CD4-positive, alpha-beta T cell (primary cell): ENCODE measurements at places on chromosomes 6 and 20.

DNA sequence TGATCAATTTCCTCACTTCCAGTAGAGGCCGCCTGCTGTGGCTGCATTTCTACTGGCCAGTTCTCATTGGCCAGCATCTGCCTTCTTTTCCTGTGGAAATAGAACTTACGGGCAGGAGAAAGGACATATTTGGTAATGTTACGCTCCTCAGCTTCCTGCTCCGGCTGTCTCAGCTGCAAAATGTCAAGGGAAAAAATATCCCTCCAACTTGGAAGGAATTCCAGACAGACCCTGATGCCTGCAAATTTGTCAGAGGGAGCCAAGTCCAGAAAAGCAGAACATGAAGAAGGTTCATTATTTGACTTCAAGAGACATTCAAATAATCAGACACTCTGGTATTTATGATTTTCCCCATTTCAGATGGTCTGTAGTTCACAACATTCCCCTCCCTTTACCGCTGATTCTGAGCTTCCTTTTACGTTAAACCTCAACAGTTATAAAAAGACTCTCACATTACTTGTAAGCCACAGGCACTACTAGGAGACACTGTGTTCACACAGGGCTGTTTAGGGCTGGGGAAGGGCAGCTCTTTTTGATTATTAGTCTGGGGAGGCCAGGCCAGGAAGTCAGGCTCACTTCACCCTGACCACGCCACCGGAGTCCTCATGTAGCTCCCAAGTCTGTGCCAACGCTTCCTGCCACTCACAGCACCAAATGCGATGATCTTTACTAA, 179.6 kb upstream of the CCN2 start:
- DNase-seq = no peak

DNA sequence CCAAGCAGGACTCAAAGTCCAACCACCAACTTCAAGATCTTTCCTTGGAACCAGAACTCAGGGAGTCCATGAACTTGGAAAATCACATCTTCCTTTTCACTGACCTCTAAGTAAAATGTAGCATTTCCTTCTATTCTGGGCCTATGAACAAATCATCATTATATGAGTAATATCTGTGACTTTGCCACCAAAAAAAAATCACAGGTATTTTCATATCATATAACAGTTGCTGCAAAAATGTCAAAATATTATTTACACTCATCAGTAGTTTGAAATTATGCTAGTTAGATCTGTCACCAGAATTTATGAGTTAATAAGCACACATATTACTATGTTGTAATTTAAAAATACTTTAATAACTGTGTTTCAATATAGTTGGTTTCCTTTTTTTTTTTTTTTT, 27.3 kb upstream of the TLDC2 start:
- DNase-seq = no peak

DNA sequence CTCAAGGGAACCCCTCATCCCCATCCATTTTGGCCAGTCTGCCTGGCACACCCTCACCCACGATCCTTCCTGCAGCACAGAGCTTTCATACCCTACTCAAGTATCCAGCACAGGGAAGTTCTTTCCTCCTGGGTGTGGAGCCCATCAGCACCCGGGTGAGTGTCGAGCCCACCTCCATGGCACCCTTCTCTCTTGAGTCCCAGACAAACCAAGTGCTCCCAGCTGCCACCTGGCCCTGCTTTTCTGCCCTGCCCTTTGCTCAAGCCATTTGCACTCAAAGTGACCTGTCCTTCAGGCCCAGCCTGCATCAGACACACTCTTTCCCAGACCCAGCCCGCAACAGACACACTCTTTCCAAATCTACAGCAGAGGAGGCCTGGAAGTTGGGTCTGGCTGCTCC, 257.2 kb downstream of the DLL1 start:
- no peak for DNase-seq

- no peak for DNase-seq
These were observed 216.8 kb downstream of the TMEM242 start for GRCh38 chr6:157106487-157106886.

GRCh38 chr6:12572896-12573827, 143.4 kb upstream of the PHACTR1 start:
- no peak for DNase-seq

GRCh38 chr6:33578164-33578563, 1.9 kb downstream of the BAK1 start:
- no peak for DNase-seq

DNA sequence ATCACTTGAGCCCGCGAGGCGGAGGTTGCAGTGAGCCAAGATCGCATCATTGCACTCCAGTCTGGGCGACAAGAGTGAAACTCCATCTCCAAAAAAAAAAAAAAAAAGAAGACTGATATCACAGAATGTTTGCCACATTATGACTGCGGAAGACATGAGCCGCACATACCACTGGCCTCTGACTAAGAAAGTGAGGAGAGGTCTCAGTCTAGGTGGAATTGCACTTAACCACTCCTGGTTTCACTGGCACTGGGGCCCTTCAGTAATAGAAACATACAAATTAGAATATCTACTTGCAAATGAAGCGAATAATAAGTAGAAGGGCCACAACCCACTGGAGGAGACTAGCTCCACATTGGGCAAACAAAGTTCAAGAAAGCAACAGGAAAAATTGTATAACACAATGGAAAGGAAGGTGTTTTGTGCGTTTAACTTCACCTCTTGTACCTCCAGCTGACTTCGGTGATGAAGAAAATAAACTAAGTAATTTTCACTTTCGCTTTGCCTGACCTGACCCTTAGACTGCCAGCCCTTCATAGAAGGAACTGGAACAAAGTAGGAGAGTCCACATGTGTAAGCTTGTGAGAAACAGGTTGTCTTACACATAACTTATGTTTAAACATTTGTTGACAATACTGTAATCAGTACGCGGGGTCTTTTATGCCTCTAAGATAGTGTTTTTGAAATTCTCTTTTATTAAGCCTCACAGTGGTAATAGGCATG, 147.5 kb upstream of the TSHZ2 start:
- DNase-seq = no peak

GRCh38 chr20:46164254-46164653, 46.1 kb downstream of the CD40 start:
- no peak for DNase-seq

DNA sequence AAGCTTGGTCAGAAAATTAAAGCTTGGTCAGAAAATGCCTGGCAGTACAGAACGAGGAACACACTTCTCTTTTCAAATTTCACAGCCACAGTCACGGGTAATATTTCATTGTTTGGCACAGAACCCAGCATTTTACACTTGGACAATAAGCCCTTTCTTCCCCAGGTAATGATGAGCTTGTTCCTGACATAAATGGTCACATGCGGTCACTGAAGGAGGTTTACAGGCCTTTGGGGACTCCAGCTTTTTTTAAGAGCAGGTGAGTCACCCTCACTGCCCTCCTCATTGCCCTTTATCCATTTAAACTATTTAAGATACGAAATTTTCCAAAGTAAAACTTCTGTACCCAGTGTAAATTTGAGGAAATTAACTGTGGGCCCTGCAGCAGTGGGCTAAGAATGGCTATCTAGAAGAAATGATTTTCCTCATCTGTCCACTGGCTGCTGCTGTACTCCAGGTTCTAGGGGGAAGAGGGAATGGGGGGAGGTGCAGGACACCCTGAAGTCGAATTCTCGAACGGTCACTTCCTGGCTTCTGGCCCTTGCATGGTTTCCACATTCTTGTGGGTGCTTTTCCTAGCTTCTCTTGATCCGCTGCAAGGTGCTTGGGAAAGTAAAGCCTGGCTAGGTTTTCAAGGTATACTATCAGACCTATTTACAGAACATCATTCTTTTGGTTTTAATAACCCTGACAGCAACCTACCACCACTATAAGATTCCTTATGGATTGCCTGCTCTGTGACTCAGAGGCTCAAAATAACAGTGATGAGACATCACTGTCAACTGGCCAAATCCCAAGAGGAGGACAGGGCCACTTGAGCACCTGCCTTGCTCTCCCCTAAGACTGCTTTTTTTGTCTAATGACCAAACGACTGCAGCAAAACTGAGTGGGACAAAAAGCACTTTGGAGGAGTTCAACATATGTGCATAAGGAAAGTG, 75.8 kb downstream of the PREP start:
- DNase-seq = no peak
